ENCODE measurements at places on chromosomes 4 and X.

DNA sequence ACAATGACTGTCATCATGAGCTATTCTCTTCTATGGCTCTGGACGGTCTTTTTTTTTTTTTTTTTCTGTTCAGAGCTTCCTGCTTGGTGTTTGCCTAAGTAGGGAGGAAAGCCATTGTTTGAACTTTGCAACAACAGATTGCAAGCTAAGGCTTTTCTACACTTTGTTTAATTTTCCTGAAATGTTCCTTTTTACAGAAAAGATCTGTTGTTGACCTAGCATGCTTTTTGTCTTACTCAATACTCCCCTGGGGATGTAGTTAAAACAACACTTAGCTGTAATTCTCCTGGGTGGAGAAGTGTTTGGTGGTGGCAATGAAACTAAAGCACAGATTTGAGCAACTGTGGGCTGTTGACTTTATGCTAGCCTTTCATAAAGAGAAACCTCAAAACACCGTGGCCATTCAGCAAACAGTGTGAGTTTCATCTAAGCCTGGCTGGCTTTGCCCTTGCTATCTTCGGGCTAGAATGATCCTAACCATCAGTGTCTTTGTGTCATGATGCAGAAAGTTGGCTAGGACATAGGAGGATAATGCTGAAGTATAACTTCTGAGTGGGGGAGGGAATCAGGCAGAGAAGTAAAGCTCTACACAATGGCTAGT, 110.5 kb downstream of the ANXA3 start:
- DNase-seq: no peak

- DNase-seq: no peak
Measured at GRCh38 chr4:11565899-11566298, 137.2 kb upstream of the HS3ST1 start.

DNA sequence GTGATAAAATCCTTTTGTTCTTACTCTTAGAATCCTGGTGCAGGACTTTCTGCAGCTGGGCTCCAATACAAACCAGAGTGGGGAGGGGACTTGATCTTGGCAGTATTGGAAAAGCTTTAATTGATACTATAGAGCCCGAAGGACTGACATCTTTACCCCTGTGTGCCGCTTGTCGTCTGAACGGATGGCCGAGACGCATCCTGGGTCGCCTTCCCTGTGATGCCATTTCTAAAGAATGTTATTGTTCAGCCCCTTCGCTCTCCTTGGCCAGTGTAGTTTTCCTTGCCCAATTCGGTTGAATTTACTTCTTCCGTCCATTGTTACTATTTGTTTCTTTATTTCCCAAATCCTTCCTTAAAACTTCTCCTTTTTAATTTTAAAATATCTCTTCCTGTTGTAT, 80.9 kb downstream of the CLDN34 start:
- no peak for DNase-seq

- no peak for DNase-seq
Measured at GRCh38 chr4:114807759-114808404, 209.3 kb downstream of the UGT8 start.

GRCh38 chrX:133495464-133496391, 80.4 kb upstream of the GPC4 start:
- no peak for DNase-seq

- no peak for DNase-seq
Measured at GRCh38 chr4:70443329-70443728, 28.7 kb upstream of the MUC7 start.

GRCh38 chrX:107894038-107894437, 68.4 kb downstream of the MID2 start:
- DNase-seq: no peak

DNA sequence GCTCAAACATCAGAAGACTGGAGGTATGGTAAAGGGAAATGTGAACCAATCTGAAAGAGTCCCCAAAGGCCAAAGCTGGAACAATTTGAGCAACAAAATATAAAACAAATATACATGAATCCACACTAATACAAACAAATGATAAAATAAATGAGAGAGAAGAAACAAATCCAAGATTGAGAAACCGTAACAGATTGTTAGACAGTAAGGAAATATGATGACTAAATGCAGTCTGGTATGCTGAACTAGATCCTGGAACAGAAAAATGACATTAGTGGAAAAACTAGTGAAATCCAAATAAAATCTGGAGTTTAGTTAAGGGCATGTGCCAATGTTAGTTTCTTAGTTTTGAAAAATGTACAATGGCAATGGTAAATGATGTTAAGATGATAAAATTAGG, 15.9 kb downstream of the PPA2 start:
- DNase-seq: no peak

DNA sequence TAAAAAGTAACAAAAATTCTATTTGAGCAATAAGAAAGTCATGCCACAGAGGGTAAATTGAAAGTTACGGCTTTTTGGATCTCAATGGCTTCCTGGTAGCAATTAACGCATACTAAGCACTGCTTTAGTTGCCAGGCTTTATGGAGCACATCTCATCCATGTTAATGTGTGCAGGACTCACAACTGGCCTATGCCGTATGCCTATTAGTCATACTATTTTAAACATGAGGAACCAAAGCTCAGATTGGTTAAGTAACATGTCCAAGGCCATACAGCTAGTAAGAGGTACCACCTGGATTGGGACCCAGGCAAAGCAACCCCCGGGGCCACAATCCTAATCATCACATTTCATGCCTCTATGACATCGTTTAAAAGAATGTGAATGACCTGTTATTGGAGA, 17.1 kb downstream of the DAPP1 start:
- DNase-seq: no peak

- no peak for DNase-seq
Measured at GRCh38 chrX:152157042-152157441, 18.7 kb upstream of the MAGEA10 start.

- DNase-seq: no peak
Measured at GRCh38 chr4:155878611-155879010, 12.5 kb upstream of the ASIC5 start.

- no peak for DNase-seq
Measured at GRCh38 chr4:147960971-147961370, 229.1 kb downstream of the ARHGAP10 start.

DNA sequence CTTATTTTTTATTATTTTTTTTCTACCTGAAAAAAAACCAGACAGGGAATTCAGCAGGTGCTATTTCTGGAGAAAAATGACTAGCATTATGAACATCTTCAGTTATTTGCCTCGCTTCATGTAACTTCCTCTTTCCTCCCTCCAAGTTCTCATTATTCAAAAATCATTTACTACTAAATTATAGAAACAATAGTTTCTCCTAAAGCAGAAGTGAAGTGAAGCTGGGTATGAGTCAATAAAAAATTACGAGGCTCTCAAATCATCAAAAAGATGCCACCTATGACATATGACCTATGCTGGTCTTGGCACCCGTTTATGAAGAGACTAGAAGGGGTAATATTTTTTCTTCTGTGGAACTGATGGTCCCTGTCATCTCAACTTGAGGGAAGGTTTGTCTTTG, 145.0 kb upstream of the AADAT start:
- no peak for DNase-seq

DNA sequence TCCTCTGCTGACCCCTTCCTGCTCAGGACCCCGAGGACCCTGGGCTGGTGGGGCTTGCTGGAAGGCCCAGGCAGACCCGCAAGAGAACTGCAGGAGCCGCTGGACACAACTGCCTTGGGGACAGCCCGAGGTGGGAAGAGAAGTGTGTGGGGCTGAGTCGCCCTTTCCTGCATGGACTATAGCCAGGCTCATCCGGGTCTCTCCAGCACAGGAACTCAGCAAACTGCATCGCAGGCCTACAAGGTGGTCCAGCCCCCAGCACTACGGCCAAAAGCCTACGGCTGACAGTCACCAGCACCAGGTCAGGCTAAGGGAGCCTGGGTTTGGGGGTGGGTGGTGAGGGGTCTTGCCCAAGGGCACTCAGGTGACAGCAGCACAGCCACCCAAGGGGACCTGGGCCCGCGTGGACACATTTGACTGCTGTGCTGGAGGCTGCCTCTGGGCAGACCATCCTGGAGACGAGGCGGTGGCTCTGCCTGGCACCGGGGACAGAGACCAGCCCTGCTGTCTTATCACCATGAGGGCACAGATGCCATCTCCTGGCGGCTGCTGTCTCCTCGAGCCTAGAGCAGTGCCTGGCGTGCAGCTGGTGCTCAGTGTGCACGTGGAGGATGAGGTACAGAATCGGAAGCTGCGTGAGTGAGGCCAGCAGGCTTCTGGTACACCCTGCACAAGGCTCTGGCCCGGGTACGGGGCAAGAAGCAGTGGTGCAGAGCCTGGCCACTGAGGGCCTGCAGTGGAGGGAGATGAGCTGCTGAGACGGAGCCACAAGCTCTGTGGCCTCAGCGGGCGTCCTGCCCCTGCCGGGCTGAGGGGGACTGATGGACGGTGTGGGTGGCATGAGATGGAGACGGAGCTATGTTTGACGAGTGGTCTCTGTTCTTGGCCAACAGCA, 15.1 kb downstream of the LRPAP1 start:
- no peak for DNase-seq

DNA sequence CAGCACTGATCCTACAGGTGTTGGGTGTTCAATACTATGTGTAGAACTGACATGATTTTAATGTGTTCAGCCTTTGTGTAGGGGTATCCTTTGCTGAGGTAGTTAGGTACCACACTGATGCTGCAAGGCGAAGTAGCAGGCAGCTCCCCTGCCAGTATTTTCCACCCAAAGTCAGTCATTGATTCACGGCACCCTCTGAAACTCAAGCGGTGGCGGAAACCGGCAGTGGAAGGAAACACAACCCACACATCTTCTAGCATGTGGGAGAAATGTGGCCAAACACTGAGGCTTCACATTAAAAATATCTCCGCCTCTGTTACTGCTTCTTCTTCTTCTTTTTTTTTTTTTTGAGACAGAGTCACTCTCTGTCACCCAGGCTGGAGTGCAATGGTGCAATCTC, 126.3 kb downstream of the AASDH start:
- DNase-seq: no peak

- no peak for DNase-seq
Measured at GRCh38 chr4:87511500-87511899, 17.7 kb downstream of the SPARCL1 start.

DNA sequence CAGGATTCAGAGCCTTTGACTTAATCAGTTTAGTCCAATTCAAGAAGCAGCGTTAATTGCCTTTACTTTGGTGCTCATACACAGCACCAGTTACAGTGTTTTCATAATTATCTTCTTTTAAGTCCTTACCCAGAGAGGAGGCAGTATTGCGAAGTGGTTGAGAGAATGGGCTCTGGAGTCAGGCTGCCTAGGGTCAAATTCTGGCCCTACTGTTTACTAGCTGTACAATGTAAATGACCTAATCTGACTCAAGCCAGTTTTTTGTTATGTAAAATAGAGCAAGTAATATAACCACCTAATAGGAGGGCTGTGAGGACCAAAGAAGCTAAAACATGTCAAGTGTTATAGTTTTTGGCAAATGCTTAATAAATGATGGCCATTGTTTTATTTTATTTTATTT, 27.6 kb downstream of the WDR44 start:
- no peak for DNase-seq

DNA sequence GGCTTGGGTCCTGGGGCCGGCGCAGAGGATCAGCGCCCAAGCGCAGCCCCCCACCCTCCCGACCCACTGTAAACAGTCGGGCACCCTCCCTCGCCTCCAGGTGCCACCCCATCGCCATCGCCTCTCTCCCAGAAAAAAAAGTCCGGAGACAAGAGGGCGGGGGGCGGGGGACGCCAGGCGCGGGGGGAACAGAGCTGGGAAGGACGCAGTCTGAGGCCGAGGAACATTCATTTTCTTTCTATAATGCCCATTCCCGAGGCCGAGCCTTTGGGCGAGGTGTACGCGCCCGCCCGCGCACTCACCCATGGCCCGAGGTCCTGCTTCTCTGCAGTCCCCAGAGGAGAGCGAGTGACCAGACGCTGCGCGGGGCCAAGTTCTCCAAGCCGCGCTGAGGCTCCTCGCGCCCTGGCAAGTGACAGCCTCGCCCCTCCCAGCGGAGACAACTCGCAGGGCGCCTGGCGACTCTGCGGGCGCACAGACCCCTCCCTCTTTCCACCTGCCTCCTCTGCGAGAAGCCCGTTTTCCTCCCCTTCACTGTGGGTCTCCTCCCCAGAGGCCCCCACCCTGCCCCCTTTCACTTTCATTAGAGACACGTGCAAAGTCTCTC, 63.5 kb upstream of the WDR17 start:
- DNase-seq: no peak

GRCh38 chr4:108006361-108006760, 16.7 kb downstream of the HADH start:
- DNase-seq: no peak

GRCh38 chr4:170724191-170724590, 634.4 kb upstream of the AADAT start:
- DNase-seq: no peak

GRCh38 chr4:97819294-97819693, 324.0 kb downstream of the STPG2 start:
- no peak for DNase-seq

- DNase-seq: no peak
Measured at GRCh38 chr4:79087071-79087470, 147.8 kb upstream of the PAQR3 start.

DNA sequence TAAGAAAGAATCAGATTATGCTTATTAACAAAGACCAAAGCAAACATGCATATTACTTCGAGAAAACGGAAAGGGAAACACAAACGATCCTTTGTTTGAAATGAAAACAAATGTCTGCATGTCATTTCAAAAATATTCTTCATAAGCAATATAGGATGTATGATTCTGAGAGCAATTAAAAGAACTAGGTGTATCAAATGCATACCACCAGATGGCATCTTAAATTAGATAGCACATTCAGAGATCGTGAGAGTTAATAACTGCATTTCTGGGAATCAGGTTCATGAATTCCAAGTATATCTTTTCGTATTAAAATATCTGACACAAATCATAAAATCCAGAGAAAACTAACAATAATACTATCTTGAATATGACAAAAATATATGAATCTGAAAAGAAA, 159.5 kb downstream of the PPP3CA start:
- no peak for DNase-seq

- peak; percentile 6 for DNase-seq
Measured at GRCh38 chr4:99723612-99724011, 66.0 kb upstream of the C4orf54 start.

DNA sequence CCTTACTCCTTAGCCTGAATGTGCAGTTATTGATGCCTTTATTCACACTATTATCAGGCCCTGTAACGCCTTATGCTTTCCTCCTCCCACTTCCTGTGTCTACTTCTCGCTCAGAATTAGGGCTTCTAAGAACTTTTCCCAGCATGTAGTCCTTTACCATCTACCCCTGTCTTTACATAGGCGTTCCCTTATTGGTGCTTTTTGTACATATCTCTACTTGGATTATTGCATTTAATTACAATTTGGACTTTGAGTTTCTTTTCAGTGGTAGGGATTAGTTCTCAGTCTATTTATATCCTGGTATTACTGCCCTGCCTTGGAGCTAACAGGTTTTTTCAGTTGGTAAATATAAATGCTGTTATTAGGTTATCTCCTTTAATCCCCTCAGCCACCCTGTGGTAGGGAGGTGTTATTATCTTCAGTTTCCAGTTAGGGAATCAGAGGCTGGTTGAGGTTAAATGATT, 84.0 kb downstream of the RBPJ start:
- no peak for DNase-seq

DNA sequence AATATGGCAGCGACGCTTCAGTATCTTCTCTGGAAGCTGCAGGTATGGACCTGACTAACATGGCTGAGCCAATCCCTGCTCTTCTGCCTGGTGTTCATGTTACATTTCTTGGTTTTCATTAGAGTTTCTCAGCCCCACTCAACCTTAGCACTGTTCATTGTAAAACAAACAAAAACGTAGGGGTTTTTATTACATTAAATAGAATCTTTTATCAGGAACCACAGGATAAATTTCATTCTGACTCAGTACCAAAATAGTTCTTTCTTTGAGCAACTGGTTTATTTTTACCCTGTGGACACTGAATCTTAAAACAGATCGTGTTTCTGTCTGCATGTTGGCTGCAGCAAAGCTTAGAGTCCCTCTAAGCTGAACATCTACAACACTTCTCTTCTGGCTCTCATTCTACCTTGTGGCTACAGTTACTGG, 27.1 kb downstream of the FHIP1A start:
- DNase-seq: no peak
